ENCODE measurements at places on chromosomes 11 and 22. TPM values are rescaled to one million over a fixed set of nuclear protein-coding genes. Genes with fewer than 3 reads are reported as not detected.

GRCh38 chr22:26269572-26269971 is 100.3 kb downstream of the SEZ6L start:
- H3K4me1 ChIP-seq = no peaks in the 10 kb centered on the region
- no peaks in the 10 kb centered on the region for H3K27me3 ChIP-seq
- no peak overlapping the region for H3K27ac ChIP-seq
- H3K4me3 ChIP-seq = no peak overlapping the region
- no peak for DNase-seq
- H3K36me3 ChIP-seq = no peaks in the 10 kb centered on the region

DNA sequence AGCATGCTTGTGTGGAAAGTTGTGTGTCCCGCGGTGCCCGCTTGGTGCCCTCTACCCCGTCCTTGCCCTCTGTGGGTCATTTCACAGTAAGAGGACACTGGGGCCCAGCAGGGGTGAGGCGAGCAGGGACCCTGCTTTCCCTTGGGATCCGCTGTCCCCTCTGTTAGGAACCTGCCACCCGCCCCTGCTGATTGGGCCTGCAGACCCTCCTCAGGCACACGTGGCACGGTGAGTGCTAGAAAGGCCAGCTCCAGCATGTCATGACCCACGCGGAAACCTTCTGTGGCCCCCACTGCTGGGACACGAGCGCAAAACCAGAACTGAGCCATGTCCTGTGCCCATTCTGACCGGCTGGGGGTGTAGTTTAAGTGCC is 353.1 kb downstream of the TBC1D22A start:
- H3K27me3 ChIP-seq = no peaks in the 10 kb centered on the region
- H3K4me1 ChIP-seq = no peaks in the 10 kb centered on the region
- H3K27ac ChIP-seq = no peak overlapping the region

DNA sequence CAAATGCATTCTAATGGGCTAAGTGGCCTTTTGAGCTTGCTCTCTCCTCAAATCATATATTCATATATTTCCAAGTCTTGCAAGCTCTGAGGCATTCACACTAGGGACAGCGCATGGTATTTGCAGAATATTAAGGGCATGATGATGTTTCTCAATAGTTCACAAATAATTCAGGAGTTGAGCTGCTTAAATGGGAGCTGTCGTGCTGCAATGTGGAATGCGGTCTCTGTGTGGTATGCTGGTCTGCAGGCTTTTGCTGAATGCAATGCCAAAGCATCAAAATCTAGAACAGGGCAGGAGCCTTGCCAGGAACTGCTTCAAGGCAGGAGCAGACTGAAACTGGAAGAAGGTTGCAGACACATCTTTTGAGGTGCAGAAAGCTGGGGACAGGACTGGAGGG is 1060.0 kb downstream of the TBC1D22A start:
- H3K36me3 ChIP-seq = no peaks in the 10 kb centered on the region
- no peak overlapping the region for H3K4me3 ChIP-seq
- no peaks in the 10 kb centered on the region for H3K4me1 ChIP-seq
- no peak overlapping the region for H3K27ac ChIP-seq

DNA sequence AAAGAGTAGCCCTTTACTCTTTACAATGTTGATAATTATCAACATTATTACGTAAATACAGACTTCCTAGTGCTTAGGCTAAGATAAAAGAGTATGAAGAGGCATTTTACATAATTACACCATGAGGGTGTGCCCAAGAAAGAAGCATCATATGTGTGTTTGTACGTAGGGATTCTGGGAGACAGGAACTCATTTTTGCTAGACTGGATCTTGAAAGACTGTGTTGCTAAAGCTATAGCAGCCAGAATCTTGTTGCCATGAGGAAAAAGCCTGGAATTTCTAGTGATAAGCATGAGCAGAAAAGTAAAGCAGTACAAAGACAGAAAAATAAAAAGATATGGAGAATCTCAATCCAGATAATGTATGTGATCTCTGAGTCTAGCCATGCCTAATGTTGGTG is 72.1 kb downstream of the JRKL start:
- DNase-seq = no peak
- H3K4me1 ChIP-seq = no peaks in the 10 kb centered on the region
- no peak overlapping the region for H3K4me3 ChIP-seq

GRCh38 chr22:45305456-45306075 is 4.2 kb upstream of the FAM118A start:
- no peaks in the 10 kb centered on the region for H3K4me1 ChIP-seq
- H3K27me3 ChIP-seq = no peaks in the 10 kb centered on the region
- DNase-seq = no peak
- no peaks in the 10 kb centered on the region for H3K36me3 ChIP-seq
- no peak overlapping the region for H3K4me3 ChIP-seq

DNA sequence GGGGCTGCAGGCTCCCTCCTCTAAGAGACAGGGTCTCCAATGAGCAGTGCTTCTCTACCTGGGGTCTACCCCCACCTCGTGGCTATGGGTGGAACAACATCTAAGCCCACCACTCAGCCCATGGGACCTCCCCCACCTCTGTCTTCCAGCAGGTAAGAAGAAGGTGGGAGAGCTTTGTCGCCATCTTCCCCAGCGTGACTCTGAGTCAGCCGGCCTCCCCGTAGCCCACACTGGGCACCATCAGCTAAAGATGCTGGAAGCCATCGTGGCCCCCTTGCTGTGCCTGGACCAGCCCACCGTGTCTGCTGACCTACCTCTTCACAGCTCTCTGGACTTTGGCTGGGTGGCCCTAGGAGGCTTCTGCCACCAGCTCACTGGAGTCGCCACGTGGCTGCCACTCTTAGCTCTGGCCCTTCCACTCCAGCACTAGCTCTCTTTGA is 944 bp downstream of the C11orf86 start:
- H3K27ac ChIP-seq = no peak overlapping the region
- no peak for DNase-seq
- peaks cover 3% of the 10 kb centered on the region for H3K4me1 ChIP-seq
- H3K36me3 ChIP-seq = no peaks in the 10 kb centered on the region
- H3K4me3 ChIP-seq = no peak overlapping the region

DNA sequence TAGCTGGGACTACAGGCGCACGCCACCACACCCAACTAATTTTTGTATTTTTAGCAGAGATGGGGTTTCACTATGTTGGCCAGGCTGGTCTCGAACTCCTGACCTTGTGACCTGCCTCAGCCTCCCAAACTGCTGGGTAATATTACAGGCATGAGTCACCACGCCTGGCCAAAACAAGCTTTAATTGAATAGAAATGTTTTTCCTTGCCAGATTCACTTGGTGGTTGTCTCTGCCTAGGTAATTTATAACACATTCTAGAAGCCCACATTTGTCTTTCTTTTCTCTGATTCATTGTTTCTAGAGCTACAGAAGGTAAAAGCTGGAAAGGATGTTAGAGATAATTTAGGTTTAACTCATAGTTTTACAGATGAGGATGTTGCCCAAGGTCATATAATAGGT is 41.3 kb downstream of the CECR2 start:
- no peak for DNase-seq
- H3K27me3 ChIP-seq = no peaks in the 10 kb centered on the region
- no peaks in the 10 kb centered on the region for H3K4me1 ChIP-seq
- no peak overlapping the region for H3K27ac ChIP-seq

DNA sequence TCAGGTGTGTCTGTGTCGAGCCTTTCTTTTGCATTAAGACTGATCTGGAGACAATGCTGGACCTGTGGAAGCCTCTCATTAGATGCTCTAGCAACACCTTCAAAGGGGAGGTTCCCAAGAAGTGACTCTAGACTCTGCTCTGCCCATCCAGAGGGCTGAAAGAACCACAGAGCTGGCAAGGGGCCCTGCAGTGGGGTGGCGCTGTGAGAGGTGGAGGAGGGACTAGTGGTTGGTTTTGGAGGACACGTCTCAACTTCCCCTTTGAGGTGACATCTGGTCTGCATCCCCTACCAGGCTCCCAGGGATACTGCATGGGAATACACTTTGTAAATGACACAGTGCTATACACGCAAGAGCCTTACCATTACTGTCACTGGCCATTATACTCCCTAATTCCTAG is 34.2 kb upstream of the SYT13 start:
- H3K27ac ChIP-seq = no peak overlapping the region
- DNase-seq = no peak
- H3K36me3 ChIP-seq = no peaks in the 10 kb centered on the region
- H3K4me1 ChIP-seq = no peaks in the 10 kb centered on the region
- no peak overlapping the region for H3K4me3 ChIP-seq

NCAM1 gene
- total RNA-seq = 6.1 TPM
